AML-193 (cell line): ENCODE measurements at places on chromosomes 11 and 22.

- DNase-seq, result no peak
These were observed 249.1 kb upstream of the UBASH3B start for GRCh38 chr11:122406466-122406865.

GRCh38 chr22:47533961-47534803 is 771.7 kb downstream of the TBC1D22A start:
- no peak for DNase-seq

- no peak for DNase-seq
These were observed 33.3 kb downstream of the RSPH14 start for GRCh38 chr22:23108249-23109078.

DNA sequence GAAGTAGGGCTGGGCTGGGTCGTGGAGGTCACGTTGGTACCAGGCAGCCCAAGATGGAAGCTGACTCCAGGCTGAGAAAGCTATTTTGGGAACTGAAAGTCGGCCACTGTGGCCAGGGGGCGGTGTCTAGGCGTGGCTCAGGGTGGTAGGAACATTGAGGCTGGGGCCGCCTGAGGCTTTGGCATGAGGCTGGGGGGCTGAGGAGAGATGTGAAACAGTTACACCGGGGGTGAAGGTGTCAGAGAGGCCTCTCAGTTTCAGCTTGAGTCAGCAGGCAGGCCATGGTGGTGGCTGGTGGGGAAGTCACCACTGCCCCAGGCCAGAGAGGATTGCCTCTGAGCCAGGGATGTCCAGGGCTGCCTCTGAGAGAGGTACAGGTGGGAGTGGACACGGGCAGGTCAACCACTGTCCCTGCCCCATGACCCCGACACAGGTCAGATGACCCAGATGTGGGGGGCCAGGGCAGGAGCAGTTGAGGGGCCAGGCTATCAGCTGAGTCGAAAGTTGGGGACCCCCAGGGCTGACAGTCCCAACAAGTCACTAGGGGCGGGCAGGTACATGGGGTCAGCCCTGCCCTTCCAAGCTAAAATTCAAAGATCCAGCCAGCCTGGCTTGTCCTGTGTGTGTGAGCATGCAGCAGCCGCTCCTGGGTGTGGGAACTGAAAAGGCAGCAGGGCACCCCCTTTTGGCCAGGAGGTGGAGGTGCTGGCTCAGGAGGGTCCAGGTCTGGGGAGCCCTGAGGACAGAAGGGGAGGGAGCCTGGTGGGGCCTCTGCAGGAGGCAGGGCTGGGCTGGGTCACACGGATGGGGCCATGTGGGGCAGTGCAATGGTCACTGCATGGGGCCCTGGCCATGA is 7.2 kb downstream of the KCNK7 start:
- DNase-seq, result peak; percentile 66

DNA sequence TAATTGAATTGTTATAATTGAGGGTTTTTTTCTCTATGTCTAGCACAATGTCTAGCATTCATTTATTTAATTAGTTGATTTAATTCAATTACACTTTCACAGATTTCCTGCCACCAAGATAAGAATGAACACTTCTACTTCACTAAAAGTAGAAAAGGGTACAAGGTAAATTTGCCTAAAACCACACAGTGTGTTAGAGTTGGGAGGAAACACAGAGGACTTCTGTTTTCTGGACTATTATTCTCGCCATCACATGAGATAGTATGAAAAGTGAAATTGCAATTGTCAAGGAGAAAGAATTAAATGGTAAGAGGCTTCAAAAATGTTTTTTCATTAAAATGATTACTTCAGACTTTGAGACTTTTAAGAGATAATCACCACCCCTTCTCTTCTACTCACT is 109.5 kb downstream of the ETS1 start:
- no peak for DNase-seq

GRCh38 chr11:17572791-17573460 is 25.9 kb downstream of the OTOG start:
- no peak for DNase-seq

DNA sequence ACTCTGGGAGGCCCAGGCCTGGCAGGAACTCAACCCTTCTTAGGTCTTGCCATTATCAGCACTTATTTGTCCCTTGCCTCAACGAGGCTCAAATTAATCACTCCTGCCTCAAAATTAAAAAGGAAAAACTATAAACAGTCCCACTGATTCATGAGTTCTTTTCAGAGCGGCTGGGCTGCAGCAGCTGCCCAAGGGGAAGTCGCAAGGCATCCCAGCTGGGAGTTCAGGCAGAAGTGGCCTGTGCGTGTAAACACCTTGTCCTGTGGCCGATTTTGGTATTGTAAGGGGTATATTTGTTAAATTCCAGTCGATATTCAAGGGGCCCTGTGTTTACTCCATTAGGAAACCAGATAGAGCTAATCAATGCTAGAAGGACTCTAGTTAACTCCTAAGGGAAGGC is 213.9 kb upstream of the CADM1 start:
- DNase-seq, result no peak

GRCh38 chr22:29691636-29692326 is 28.0 kb upstream of the CABP7 start:
- no peak for DNase-seq

GRCh38 chr11:79045800-79046304 is 395.0 kb downstream of the TENM4 start:
- DNase-seq, result no peak

DNA sequence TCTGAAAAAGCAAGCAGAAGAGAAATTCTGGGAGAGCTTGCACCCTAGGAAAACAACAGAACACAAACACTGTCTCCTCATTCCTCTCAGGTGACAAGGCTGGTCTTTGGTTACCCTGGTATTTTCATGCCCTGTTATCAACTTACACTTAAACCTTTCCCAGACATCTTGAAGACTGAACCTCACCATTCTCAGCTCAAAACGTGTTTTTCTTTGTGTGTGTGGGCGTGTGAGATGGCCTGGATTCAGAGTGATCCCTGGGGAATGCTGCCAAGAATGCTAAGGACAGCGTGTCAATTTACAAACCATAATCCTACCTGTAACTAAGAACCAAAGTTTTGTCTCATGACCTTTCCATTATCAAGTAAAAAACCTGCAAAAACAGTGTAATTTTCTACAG is 33.3 kb downstream of the ELF5 start:
- no peak for DNase-seq

- peak; percentile 73 for DNase-seq
These were observed 13.5 kb downstream of the C11orf97 start for GRCh38 chr11:94525546-94526324.

- DNase-seq, result no peak
These were observed 655.5 kb upstream of the LRRC4C start for GRCh38 chr11:42114927-42115326.

GRCh38 chr22:36981247-36981775 is 37.9 kb downstream of the TST start:
- no peak for DNase-seq

DNA sequence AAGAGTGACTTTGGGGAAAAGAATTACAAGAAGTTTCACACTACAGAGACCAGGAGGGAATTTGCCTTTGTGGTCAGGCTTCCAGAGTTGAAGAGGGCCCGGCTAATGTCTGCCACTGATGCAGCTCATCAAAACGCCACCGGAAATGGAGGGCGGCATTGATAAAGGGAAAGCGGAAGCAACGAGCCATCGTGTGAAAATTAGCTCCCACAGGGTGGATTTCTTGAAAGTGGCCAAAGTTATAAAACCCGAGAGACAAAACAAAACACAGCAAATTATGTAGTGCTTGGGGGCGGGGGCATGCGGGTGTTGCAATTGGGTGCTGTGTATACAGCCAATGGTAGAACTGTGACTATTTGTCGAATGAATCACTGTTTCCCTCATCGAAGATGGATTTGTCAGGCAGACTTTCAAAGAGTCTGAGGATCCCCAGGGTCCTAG is 113.0 kb downstream of the ADAMTS15 start:
- DNase-seq, result no peak

DNA sequence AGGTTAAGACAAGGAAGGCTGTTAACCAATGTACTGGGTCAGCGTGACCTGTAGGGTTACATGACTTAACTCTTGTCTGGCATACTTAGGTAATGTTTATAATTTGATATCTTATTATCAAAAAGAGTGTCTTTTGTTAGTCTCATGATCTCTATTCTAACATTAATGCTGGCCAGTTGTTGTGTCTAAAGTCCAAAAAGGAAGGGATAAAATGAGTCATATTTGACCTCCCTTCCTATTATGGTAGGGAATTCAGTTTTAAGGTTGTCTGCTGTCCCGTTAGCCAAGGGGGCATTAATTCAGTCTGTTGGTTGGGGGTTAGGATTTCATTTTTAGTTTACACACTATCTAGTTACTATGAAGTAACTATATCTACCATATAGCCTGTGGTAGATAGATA is 364.0 kb downstream of the GRM5 start:
- DNase-seq, result no peak

DNA sequence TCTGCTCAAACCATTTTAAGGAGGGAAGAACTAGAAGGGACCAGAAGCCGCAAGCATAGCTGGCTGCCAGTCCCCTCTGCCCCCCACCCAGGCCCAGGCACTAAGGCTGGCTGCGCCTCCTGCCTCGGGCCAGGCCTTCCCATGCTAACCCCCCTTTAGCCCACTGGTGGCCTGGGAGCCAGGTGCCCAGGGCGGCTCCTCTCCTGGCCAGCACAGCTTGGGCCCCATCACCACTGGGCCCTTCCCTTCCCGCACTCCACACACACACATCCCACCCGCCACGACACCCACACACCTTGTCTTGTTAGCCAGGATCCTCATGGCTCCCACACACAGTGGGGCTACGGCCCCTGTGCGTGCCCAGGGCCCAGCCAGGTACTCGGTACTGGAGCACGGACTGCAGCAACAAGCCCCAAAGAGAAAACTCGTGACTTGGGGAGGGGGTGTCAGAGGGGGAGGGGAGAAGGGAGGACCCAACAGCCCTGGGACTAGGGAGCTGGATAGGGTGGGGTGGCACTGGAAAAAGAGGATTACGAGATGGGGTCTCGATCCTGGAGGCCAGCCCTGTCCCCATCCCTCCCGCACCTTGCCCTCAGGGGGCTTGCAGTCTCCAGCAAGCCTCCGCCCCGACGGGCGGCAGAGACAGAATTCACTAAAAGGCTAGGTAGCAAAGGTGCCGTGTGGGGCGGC is 16.0 kb downstream of the BCL9L start:
- DNase-seq, result no peak

DNA sequence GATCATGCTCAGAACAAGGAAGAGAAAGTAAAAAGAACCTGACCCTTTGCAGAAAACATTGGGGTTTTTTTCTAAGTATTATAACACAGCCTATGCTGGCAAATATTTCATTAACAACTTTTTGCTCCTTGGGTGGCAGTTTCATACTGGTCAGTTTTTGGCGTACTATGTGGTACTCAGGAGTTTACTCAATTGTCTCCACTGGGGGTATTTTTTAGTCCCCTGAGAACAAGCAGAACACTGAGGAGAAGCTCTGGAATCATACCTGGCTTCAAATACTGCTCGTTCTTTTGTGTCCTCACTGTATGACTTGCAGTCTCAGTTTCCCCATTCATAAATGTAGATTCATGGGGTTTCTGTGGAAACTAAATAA is 90.4 kb downstream of the SERGEF start:
- DNase-seq, result no peak

DNA sequence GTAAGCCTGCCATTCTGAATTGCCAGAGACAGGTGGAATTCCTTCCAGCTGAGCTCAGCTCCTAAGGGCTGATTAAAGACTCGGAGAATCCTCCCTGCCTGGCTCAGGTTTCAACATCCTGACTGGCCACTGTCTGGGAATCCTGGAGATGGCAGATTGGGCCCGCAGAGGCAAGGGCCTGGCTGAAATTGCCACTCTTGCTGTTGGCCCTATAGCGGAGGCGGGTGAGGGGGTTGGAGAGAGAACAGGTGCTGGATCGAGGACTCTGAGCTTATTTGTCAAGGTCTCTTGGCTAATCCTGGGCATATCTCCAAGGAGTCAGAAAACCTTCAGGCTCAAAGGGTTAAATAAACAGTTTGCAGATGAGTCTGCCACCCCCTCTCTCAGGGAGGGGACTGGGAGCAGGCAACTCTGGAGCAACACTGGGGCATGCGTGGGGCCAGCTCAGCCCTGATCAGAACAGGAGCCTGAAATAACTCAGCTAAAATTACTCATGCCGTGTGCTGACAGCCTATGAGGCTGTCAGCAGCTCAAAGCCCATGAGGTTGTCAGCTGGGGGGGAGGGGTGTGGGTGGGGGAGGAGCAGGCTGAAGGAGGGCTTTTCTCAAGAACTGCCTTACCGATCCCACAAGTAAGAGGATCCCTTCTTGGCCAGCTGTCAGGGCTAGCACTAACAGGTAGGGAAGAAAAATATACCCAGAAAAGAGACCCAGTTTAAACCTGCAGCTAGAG is 14.7 kb upstream of the MFRP start:
- DNase-seq, result no peak

DNA sequence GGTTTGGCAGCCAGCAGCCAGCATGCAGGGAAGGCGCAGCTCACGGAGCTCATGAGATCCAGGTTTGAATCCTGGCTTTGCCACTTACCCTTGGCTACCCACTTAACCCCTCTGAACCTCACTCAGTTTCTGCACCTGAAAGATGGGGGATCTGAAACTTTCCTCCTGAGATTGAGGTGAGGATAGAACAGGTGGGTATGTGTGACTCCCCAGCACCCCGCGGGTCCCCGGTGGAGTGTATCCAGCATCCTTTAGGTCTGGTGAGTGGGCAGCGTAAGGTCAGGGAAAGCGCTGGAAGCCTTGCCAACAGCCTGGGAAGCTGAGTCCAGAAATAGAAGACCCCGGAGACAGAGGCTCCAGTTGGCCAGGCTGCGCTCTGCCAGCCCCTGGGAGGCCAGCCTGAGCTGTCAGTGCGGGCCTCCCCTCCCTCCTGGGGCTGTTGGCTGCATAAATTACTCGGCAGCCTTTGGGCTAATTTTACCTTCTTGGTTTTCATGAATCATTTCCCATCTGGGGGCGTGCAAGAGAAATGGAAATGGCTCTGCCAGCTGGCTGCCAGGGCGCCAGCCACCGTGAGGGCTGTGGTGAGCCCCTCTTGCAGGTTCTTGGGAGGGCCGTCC is 17.6 kb downstream of the PRDM11 start:
- no peak for DNase-seq

DNA sequence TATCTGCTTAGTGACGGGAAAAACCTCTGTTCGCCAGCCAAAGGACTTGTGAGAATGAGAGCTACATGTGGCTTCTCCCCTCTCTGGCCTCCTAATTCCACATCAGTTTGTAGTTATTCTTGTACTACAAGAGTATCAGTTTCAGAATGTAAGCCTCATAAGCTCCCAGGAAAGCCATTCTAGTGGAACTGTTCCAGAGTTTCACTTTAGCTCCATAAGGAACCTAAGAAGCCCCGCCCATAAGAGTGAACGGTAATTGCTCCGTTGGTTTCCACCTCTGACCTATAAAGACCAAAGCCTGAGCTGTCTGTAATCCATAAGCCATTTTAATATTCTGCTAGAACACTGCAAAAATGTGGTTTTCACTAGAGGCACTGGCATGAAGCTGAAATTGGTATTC is 53.0 kb downstream of the SIK3 start:
- DNase-seq, result no peak

DNA sequence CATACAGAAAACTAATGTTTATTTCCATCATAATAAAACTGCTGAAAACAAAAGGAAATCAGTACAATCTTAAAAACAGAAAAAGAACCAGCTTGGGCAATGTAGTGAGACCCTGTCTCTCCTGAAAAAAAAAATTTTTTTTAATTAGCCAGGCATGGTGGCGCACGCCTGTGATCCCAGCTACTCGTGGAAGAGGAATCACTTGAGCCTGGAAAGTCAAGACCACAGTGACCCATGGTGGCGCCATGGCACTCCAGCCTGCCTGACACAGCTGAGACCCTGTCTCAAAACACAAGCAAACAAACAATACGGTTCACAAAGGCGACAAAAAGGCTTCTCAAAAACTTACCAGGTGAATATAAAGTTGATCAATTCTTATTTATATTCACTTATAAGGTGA is 289.7 kb downstream of the BRD1 start:
- DNase-seq, result no peak

- DNase-seq, result no peak
These were observed 51.0 kb upstream of the CSNK2A3 start for GRCh38 chr11:11403763-11404725.

- no peak for DNase-seq
These were observed 17.3 kb downstream of the CD5 start for GRCh38 chr11:61119571-61119970.
